Memory B cell (primary cell): ENCODE measurements at places on chromosomes 1 and 21.

GRCh38 chr1:45686015-45686287, 382 bp downstream of the GPBP1L1 start:
- DNase-seq: no peak

GRCh38 chr21:36478941-36479340, 981 bp downstream of the CLDN14 start:
- no peak for DNase-seq

- no peak for DNase-seq
Observed at GRCh38 chr21:35145626-35146233, 96.6 kb upstream of the RUNX1 start.

DNA sequence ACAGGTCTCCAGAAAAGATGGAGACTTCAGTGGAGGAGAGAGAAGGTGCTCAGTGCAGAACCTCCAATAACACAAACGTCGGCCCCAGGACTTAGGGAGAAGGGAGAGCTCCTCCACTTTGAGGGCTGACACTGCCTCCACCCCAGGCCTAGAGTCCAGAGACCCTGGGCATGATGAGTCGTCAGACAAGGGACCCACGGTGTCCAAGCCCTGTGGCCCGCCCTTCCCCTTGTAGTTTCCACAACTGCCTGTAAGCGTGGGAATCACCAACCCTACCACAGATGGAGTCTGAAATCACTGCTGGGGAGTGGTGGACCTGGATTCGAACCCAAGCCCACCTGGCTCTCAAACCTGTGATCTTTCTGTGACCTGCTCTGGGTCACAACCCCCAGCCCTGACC, 281.1 kb downstream of the NPHP4 start:
- no peak for DNase-seq

DNA sequence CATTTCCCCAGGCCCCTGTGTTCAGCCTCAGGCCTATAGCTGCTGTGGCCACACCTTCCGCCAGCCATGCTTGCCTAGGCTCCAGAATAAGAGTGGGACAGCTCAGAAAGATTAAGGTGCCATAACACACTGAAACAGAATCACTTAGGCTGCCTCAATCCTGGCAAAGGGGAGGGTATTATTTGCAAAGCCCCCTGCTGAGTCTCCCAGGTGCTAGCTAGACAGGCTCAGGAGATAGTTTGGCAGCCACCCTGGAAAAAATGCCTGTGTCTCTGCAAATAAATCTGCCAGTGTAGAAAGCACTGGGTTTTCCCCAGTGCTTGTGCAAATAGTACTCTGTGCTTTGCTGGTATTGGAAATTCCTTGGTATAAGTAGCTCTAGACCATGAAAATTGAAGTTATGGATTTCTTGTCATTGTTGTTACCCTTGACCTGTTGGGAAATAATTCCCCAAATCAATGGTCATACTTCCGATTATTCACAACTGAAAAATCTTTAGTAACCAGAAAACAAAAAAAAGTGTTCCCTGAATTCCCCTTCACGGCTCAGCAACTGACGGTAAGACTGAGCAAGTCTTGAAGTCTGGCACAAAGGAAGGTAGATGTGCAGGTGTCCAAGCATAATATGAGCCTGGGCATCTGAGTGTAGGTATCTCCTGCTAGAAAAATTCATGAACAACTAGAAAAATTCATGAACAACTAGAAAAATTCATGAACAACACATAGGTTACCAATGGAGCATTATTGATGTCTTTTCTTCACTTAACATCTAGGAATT, 56.9 kb downstream of the PROX1 start:
- no peak for DNase-seq

- DNase-seq: no peak
Observed at GRCh38 chr1:38587766-38588165, 271.8 kb downstream of the RRAGC start.

- DNase-seq: no peak
Observed at GRCh38 chr1:90396917-90397316, 320.2 kb downstream of the BARHL2 start.

- no peak for DNase-seq
Observed at GRCh38 chr1:70504821-70505193, 93.7 kb downstream of the CTH start.

GRCh38 chr1:89962024-89962741, 32.7 kb upstream of the ZNF326 start:
- no peak for DNase-seq

- DNase-seq: no peak
Observed at GRCh38 chr1:116492358-116492811, 78.4 kb downstream of the CD58 start.

GRCh38 chr1:15724949-15725880, 10.8 kb upstream of the SLC25A34 start:
- DNase-seq: no peak

- DNase-seq: no peak
Observed at GRCh38 chr21:36065497-36066036, 4.3 kb upstream of the CBR1 start.

DNA sequence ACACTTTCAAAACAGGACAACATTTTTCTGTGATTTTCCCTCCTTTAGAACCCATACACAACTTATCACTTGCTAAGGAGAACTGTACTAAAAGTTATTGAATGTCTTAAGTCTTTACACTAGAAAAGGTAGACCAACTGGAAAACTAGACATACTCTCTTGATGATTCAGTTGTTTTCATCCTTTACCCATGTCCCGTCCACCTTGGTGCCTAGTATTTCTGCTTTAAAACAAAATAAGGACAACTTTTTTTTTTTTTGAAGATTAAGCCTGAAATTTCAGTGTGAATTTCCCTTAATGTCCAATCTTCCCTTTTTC, 4.5 kb downstream of the CDKN2C start:
- no peak for DNase-seq

- no peak for DNase-seq
Observed at GRCh38 chr1:235181561-235182245, 20.7 kb upstream of the RBM34 start.

- DNase-seq: no peak
Observed at GRCh38 chr1:110047463-110047862, 13.0 kb downstream of the STRIP1 start.

- DNase-seq: no peak
Observed at GRCh38 chr21:28387220-28387619, 605.5 kb downstream of the LTN1 start.

DNA sequence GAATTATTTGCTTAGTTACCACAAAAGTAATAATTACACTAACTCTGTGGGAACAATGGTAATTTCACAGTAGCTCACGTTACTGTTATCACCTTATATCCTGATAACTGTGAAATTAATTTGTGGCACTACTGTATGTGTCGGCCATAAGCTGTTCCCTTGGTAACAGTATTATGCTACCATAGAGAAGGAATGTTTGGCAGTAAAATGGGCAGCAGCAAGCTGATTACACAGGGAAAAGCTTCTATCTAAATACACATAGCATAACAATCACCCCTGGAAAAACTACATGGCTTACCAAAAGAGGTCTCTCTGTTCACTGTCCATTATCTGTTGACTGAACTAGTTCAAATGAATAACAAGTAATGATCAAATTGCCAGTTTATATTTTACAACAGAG, 124.1 kb downstream of the DPYD start:
- DNase-seq: no peak

DNA sequence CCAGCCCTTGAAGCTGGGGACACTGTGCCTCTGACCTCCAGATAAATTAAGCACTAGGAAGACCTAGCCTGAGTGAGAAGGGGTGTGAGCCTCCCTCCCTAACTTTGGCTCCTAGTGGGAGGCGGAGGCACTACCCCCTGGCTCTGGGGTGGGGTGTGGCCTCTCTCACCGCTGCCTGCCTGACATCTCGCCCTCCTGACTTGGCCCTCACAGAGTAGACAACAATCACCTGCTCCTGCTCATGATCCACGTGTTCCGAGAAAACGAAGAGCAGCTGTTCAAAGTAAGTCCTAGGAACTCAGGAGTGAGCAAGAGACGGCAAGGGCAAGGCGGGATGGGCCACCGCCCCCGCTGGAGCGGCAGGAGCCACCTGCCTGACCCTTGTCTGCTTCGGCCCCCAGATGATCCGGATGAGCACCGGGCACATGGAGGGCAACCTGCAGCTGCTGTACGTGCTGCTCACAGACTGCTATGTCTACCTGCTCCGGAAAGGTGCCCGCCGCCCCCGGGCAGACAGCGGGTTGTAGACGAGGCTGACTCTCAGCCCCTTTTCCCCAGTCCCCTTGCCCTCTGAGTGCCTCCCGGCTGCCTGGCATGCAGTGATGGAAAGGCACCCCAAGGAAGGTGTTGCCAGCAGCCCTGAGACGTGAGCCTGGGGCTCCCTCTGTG, 8.1 kb upstream of the SLC25A34 start:
- no peak for DNase-seq

DNA sequence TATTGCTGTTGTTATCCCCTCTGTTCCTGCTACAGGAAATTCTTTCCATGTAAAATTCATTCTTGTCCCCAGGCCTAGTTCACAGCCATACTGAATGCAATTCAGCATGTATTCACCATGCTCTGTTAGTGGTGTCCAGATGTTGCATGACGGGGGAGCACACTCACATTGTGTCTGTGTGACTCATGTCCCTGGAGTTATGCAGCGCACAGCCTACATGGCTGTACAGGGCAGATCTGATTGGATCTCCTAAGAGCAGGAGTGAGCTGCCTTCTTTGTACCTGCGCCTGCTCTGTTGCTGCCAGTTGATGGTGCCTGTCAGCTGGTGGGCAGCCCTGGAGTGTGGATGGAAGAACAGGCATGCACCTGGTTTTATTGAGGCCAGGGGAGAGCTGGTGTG, 17.6 kb downstream of the HTR6 start:
- DNase-seq: no peak

DNA sequence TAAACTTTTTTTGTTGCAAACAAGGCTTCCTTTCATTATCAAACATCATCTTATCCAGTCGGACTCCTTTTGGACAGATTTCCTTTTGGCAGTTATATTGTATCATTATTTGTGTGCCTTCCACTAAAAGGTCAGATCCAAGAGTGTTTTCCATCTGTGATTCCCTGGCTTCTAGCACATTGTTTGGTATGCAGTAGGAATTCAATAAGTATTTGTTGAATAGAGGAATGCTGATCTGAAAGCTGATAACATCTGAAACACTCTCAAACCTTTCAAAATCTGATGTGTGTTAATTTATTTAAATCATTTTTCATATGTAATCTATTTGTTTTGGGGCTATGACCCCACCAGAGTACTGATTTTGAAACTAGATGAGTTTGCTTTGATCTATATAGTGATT, 39.0 kb downstream of the NDC1 start:
- DNase-seq: no peak

DNA sequence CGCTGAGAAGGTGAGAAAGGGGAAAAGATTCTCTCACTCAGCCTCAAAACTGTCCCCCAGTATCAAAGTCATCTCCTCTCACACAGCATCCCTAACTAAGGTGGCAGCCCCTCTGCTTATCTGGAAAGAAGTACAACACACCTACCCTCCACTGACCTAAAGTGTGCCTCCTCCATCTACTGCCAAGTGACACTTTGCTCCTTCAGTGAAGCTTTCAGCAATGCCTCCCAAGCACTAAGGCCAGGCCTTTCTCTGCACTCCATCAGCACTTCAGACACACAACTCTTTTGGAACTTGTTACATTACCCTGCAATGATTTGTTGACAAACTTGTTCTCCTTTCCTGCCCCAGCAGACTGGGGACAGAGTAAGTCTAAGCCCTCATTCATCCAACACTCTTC, 1.4 kb downstream of the SH3BP5L start:
- no peak for DNase-seq

DNA sequence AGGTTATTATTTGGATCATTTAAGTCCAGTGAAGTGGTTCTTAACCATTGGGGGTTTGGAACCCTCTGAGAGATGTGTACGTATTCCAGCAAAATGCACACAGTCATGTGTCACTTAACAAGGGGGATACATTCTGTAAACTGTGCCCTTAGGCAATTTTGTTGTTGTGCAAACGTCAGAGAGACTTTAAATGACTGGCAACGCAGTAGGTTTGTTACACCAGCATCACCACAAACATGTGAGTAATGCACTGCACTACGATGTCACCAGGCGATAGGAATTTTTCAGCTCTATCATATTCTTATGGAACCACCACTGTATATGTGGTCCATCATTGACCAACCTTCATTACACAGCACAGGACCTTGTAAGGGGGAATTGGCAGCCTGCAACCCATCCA, 11.9 kb downstream of the AHCYL1 start:
- DNase-seq: no peak

- DNase-seq: no peak
Observed at GRCh38 chr1:26733982-26734381, 38.2 kb downstream of the ARID1A start.

GRCh38 chr1:151347523-151348246, 633 bp upstream of the RFX5 start:
- no peak for DNase-seq

- DNase-seq: no peak
Observed at GRCh38 chr1:235783148-235783776, 83.4 kb downstream of the LYST start.

DNA sequence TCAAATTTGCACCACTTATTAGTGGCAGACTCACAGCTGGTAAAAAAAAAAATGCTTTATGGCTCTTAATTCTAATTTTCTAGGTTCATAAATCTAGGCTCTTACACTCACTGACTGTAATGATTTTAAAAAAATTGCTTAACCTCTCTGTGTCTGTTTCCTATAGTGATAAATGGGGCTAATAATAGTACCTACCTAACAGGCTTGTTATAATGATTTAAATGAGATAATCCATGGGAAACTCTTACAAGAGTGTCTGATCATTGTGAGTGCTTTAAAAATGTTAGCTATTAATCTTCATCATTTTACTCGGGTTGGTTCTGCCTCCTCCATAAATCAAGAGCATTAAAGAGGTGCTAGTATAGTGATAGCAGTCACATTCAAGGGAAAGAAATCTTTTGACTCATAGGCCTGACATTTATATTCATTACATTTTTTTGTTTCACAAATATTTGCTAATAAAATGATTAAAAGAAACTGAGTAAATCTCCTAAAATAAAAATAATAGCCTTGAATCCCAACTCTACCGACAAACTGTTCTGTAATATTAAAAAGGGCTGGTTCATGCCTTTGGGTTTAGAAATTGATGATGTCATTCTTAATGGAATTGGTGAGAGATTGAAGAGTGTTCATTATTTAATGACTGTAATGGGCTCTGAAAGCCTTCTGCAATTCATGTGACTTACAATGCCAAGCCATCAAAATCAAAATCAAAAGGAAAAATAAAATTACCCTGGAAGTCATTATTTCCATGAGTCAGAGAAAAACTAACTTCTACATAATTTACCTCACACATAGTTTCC, 93.9 kb upstream of the PALMD start:
- DNase-seq: no peak

DNA sequence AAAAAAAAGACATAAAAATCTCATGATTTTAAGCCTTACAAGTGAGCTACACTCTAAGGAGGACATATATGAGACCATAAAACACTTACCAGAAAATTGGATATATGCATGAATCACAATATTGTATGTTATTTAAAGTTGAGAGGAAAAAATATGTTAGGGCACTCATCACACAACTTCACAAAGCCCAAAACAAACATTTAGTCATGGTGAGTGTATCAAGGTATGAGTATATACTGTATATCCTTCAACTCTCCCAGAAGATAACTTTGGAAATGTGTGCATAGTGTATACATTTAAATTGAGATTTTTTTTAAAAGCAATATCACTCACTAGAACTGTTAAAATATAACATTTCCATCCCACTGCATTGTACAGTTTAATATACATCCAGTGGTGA, 259.3 kb downstream of the SRGAP2C start:
- no peak for DNase-seq
